HCT116 (cell line): ENCODE measurements at places on chromosomes 4 and X.
A peak's percentile ranks its signal among the peaks of the same experiment; 100 is the strongest.

GRCh38 chr4:121307445-121308327, 73.1 kb downstream of the QRFPR start:
- peak; percentile 63 for DNase-seq

DNA sequence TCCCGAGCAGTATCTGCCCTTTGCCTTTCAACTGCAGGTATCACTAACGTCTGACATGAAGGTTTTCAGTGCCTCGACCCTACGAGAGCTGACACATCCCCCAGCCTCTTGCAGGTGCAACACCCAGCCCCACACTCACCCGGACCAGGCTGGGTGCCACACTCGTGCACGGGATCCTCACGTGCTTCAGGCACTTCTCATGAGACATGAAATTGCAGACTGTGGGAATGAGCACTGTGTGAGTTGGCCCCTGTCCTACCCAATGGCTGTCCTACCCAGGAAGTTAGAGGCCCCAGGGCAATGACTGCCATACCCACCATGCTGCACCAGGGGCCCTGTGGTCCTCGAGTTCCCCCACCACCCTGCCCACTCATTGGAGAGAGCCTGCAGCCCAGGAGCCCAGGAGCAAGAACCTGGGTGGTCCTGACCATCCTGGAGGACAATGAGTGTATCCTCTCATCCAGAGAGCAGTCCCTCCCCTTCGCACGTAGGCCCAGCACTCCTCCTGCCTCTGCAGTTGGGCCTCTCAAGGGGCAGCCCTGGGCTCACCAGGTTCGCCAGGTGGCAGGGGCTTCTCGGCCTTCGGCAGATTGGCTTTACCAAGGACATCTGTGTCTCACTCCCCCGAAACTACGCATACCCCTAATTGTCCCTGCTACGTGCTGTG, 2.4 kb downstream of the DGKQ start:
- no peak for DNase-seq

- no peak for DNase-seq
These were observed 63.3 kb upstream of the ANXA10 start for GRCh38 chr4:168028970-168029597.

DNA sequence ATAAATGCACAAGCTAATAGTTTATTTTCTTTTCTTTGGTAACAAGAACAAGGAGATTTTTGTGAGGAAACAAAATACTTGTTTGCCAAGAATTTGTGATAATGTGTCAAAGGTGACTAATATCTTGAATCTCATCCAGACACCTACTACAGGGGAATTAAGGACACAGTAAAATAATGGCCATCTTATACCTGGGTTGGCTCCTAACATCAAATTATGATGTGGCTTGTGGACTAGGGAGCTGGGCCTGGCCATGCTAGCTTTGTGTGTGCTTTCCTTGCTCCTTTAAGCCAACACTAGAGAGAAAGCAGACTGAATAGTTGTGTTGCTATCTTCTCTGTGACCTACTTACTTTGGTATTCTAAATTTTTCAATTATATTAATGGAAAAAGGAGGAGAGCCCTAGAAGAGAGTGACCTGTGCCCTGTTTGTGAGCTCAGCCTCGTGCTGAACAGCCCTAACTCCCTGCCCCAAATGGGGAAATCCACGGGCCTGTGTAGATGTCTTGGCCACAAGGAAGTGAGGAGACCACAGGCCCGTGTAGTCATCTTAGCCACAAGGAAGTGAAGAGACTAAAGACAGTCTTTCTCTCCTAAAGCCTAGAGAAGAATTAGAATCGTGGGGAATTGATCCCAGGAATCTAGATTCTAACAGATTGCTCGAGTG, 23.3 kb downstream of the ARHGAP24 start:
- DNase-seq: no peak

- DNase-seq: no peak
These were observed 13.4 kb upstream of the CHRNA9 start for GRCh38 chr4:40321574-40322275.

DNA sequence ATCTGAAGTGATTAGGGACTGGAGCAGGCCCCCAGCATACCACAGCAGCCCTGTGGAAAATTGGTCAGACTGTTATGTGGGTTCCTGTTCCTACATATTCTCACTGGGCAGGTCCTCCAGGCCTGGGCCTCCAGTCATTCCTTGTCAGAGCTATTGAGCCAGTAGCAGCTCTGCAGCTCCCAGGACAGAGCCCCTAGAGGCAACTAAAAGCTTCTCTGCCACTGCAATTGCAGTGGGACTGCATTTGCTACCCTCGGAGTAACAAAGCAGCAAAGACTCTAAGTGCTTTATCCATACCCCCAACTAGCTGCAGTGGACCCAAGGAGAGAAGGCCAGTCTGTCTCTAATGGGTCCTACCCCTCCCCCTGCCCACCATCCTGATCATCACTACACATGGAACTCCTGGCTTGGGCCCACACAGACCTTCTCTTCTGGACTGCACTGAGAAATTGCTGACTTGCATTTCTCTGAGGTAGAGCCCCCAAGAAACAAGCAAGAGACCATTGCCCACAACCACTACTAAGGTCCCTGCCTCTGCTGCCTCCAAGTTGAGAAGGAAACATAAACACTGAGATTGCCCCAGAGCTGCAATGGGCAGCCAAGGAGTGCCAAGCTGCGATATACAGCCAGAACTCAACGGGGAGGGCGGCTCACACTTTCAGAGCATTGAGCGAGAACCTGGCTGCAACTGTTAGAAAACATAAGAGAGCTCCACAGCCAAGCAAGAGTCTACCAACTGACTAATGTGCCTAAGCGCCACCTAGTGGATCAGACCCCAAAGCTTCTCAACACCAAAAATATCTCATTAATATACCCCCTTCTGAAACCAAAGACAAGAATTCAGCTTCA, 738.7 kb upstream of the NDST4 start:
- peak; percentile 51 for DNase-seq

DNA sequence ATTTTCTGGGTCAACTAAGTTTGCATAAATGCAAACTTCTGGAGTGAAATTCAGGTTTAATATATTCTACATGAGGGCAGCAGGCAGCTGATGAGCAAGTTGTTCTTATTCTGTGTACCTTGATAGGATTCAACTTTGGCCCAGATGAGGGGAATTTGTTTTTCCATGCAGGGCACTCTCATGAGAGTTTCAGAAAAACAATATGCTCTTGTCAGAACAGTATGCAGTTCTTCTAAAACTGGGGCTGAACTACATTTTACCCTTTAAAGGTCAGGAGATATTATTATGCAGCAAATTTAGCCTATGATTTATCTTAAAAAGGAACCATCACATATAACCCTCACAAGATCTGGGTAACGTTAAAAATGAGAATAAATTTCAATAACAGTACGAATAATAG, 19.2 kb downstream of the GPRIN3 start:
- DNase-seq: no peak

GRCh38 chr4:7371210-7371941, 63.4 kb downstream of the PSAPL1 start:
- DNase-seq: no peak

GRCh38 chr4:40192114-40193015, 4.5 kb upstream of the RHOH start:
- no peak for DNase-seq

DNA sequence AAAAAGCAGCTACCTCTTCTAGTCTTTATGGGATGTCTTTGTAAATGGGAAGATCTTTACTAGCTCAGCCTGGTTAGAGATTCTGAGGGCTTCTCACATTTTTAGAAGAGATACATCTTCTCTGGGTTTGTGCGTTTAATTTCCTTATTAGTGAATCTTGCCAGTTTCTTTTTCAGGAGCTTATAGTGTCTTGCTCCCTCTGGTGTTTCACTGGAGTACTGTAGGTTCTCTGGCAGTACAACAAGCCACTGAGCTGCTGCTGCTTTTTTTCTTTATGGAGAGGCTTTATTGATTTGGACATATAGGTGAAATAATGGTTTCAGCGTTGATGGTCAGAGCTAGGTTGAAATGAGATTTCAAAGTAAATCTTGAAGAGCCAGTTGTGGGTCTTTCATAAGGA, 82.9 kb downstream of the LAS1L start:
- DNase-seq: peak; percentile 6

DNA sequence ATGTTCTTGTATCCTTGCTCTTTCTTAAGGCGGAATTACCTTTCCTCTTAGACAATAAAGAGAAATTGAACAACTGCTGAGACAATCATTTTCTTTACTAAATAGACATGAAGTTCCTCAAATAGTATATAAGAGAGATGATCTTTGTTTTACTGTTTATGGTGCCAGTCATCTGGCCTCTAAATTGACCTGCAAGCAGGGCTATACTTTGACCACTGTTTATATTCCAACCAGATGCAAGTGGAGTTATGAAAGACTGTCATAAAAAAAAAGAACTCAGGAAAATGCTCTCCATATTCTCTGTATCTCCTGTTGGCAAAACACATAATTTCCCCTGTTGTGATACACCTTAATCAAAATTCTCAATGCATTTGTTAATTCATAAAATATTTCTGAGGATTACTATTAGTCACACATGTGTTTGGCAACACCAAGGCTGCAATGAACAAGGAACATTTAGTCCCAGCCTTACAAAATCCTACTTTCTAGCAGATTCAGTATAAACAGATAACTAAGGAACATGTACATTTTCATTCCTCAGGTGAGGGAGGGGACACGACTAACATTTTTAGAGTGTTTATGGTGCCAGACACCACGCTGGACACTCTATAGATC, 562.3 kb downstream of the KCNIP4 start:
- no peak for DNase-seq

DNA sequence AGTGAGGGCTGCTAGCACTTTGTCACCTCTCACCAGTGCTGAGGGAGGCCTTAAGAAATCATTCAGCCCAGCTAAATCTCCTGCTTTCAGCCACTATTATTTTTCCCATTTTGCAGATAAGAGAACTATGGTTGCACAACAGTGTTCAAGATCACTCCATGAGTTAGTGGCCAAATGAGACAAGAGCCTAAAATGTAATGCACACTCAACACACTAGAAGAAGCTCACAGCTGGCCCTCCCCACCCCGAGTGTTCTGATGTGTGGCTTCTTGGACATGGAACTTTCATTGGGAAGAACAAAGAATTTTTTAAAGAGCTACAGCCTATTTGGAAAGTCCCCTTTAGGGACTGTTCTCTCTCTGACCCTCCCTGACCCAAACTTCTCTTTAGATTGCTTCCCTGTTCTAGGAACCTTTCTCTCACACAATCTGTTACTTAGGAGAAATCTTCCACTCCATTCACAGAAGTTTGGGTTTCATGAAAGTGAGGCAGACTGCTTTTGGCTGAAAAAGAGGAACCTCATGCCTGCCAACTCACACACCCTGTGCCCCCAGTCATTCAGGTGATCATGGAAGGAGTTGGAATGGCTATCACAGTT, 44.0 kb upstream of the CT47C1 start:
- DNase-seq: no peak

- no peak for DNase-seq
These were observed 35.5 kb downstream of the F8 start for GRCh38 chrX:154986826-154987575.

- DNase-seq: no peak
These were observed 52.5 kb downstream of the LHFPL1 start for GRCh38 chrX:112627206-112627605.

- no peak for DNase-seq
These were observed 954.5 kb upstream of the IGFBP7 start for GRCh38 chr4:58064653-58065052.

DNA sequence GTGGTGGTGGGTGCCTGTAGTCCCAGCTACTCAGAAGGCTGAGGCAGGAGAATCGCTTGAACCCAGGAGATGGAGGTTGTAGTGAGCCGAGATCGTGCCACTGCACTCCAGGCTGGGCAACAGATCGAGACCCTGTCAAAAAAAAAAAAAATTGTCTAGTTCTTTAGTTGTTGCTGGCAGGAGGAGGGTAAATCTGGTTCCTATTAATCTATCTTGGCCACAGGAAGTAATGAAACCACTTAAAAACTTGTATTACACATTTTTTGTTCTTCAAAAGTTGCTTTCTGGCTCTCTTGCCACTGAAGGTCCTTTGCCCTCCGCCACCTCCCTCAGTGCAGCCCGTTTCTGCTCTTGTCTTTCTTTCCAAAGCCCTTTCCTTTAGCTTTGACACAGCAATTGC, 102.9 kb upstream of the ARSJ start:
- no peak for DNase-seq

DNA sequence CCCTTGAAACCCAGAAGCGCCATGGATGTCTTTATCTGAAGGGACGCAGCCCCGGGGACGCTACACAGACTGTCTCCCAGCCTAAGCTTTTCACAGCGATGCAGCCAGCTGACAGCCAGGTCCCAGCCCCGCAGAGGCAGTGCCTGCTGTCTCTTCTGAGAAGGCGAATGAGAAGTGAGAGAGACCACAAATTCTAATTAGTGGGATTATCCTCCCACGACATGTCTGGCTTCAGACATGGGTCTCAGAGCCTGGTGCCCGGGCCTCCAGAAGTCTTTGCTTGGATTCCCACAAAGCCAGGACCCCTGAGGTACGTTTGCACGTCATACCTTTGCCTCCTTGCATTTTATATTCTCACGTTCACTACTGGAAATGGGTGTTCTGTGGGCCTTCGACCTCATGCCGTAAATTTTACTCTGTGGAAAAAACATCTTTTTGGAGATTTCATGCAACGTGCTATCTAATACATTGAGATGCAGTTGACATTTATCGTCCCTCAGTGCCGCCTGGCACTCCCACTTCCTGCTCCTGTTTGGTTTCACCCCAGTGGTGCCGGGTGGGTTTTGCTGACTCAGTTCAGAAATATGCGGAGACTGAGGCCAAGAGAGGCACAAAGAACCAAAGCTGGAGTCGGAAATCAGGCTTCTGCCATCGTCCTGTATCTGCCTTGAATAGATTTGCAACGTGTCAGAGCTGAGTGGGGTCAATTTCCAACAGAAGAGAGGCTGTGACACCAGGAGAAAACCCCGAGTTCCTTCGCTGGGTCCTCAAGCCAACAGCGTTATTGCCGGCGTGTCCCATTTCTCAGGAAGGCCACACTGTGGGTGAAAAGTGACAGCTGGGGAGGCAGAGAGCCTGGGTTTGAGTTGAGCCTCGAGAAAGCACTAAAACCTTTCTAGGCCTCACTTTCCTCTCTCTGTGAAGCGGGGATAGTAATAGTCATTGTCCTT, 114.4 kb downstream of the STK32B start:
- DNase-seq: no peak

DNA sequence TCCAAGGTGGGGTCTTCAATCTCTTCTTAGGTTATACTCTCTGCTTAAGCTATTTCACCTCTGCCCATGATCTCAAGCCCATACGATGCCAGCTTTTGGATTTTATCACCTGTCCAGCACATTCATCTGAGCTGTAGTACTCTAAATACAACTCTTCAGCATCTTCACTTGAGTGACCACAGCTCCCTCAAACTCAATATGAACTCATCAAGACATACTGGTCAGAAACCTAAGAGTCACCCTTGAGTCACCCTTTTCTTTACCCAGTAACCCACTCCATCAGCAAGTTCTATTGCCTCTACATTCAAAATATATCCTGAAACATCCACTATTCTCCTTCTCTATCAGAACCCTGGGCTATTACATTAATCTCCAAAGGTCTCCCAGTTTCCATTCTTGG, 69.4 kb downstream of the DCHS2 start:
- DNase-seq: no peak

DNA sequence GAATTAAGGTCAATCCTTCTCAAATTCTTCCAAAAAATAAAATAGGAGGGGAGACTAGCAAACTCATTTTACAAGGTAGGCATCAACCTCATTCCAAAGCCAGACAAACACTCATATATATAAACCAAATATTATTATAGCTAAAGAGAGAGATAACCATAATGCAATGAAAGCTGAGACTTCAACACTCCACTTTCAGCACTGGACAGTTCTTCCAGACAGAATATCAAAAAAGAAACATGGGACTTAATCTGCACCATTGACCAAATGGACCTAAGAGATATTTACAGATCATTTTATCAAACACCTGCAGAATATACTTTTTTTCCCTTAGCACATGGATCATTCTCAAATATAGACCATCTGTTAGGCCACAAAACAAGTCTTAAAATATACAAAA, 15.5 kb upstream of the EDA2R start:
- no peak for DNase-seq
